ENCODE measurements at places on chromosomes 7 and 10.

DNA sequence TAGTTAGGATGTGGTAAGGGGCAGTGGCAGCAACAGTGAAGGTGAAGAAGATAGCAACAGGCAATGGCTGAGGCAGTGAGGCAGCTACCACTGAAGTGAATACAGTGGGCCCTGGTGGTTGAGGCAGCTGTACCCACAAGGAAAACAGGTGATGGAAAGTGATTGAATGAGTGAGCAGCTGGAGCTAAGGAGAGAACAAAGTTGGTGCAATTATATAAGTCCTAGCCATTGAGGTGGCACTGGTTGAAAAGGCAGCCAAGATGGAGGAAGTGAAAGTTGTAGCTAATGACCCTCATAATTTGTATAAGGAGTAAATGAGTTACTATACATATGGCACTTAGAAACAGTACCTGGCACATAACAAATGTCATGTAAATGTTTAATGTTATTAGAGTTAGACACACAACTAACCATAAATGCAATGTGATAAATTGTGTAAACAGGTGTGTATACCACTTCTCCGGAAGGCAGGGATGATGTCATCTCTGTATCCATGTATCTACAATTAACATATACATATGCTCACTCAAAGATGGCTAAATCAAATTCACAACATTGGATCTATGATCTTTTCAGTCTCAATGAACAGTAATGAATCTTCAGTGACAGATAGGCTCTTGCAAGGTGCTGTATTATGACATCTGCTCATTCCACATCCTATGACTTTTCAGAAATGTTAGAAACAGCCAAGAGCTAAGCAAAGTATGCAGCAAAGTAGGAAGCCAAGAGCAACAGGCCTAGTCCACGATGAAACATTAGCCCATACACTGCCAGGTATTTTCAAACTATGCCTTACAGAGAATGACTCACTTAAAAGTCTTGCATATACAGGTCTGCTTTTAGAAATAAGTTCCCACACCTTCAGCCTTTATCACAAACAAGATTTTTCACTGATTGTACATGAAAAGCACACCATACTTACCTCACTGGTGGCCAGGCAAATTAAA, 10.7 kb downstream of the XPNPEP1 start:
- peak; percentile 36 for DNase-seq

GRCh38 chr7:124322561-124322960, 289.7 kb upstream of the TMEM229A start:
- DNase-seq: no peak

- DNase-seq: no peak
Observed at GRCh38 chr7:22040923-22041595, 95.4 kb upstream of the CDCA7L start.

- no peak for DNase-seq
Observed at GRCh38 chr10:66440568-66440967, 485.3 kb upstream of the LRRTM3 start.

DNA sequence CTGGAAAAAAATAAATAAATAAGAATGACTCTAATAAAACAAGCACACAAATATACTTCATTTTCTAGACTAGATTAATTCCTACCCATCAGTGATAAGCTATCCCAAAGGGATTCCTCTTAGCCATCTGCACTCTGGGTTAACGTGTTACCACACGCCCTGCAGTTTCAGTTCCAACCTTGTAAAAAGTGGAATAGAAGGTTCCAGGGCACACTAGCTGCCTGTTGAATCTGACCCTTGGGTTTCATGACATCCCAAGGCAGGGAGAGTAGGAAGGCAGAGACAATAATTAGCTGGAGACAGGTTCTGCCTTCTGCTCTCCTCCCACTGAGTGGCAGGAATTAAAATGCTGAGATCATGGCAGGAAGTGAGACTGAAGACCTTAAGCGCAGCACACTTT, 33.5 kb downstream of the SLC37A3 start:
- DNase-seq: no peak

- DNase-seq: no peak
Observed at GRCh38 chr7:127900732-127901685, 130.2 kb downstream of the LRRC4 start.

GRCh38 chr10:130875116-130875515, 436.4 kb downstream of the TCERG1L start:
- DNase-seq: no peak

- DNase-seq: peak; percentile 68
Observed at GRCh38 chr7:29488977-29489376, 74.7 kb upstream of the PRR15 start.

DNA sequence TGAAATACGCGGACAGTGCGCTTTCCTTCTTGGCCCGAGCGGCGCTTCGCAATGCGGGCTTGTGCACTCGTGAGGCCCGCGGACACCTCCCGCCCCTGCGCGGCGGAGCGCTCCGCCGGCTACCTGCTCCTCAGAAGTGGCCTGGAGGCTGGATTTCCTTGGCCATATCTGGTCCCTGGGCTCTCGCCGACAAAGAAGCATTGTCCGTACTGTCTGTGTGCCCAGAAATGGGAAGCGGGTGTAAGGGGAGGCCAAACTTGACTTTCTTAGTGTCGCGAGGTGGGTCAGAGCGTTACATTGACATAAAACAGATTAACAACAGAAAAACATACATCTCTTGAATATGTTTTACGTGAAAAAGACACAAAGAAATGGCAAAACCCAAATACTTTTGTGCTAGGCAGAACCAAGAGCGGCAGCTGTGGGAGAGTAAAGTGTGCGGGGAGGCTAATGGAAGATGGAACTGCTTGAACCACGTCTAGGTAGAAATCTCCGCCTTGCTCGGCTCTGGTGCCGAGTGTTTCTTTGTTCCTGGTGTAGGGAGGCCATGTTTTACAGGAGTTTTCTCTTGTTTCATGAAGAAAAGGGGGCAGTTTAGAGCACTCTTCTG, 1.4 kb downstream of the LANCL2 start:
- DNase-seq: no peak

- no peak for DNase-seq
Observed at GRCh38 chr7:98603399-98603788, 13.7 kb upstream of the NPTX2 start.

DNA sequence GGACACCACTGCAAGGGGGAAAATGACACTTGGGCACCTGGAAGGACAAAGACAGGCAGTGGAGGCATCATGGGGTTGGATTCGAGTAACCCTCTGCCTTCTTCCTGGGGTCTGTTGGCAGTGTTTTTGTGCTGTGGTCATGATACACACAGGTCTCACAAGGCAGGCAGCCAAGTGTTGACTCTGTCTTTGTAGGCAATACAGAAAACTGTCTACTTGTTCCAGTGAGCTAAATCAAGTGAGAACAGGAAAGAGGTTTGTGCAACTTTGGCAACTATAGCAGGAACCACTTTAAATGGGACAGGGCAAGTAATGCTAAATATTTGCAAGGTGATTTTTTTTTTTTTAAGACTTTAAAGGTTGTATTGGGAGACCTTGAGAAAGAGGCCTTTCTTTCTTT, 578.6 kb upstream of the GALNT17 start:
- DNase-seq: peak; percentile 5
